ENCODE measurements at places on chromosomes 4 and X. TPM values are rescaled to one million over a fixed set of nuclear protein-coding genes. Genes with fewer than 3 reads are reported as not detected.

DNA sequence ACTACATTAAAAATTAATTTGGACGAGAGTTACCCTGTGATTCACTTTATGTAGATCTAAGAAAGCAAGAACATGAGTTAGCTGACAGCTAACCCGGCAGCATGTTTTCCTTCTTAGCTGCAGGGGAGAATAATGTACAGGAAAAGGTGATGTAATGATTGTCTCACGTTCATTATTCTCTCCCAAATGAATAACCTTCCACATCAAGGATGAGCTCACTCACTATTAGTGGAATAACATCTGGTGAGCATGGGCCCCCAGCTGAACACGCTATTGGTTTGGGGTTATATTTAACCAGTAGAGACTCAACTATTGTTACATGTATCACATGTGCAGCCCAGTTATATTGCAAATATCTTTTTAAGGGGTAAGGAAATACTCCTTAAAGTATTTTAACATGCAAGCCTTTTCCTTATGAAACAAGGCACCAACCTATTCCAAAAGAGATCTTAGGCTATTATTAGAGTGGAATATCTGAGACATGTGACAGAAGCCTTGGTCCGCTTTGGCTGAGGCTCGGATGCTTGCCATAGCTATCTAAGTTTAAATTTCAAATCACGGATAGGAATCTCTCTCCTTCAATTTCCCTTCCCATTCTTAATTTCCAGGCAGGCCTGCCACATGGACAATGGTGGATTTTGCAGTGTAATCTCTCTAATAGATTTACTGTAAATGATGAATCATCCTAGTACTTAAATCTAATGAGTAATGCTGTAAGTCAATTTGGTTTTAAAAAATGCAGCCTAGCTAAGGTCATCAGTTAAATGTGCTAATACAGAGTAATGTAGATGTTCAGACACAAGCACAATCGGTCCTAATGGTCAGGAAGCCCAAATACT lies 99.0 kb upstream of the OTUD4 start:
- no peak for DNase-seq

DNA sequence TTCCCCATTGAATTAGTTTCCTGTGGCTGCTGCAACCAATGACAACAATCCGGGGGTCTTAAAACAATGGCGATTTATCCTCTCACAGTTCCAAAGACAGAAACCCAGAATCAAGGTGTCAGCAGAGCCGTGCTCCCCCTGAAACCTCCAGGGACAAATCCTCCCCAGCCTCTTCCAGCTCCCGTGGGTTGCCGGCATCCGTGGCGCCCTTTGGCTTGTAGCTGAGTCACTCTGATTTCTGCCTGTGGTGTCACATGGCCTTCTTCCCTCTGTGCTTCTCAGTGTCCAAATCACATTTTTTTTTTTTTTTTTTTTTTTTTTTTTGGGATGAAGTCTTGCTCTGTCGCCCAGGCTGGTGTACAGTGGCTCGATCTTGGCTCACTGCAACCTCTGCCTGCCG lies 64.5 kb upstream of the STX18 start:
- no peak for DNase-seq

DNA sequence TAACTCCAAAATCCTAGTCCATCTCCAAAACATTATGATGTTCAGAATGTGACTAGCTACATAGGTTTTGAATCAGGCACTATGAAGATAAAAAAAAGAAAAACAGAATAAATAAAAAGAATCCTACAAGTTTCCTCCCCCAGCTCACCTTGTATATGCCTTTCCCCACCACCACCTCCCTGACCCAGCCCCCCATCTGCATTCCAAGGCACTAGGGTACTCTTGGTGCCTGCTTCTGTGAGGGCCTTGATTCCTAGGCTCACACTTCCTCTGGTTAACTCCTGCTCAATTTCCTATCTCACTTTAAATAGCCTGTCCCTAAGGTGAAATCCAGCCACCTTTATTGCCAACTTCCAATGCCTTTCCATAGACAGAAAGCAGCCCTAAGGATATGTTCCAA lies 178.7 kb upstream of the ATOH1 start:
- DNase-seq: no peak

DNA sequence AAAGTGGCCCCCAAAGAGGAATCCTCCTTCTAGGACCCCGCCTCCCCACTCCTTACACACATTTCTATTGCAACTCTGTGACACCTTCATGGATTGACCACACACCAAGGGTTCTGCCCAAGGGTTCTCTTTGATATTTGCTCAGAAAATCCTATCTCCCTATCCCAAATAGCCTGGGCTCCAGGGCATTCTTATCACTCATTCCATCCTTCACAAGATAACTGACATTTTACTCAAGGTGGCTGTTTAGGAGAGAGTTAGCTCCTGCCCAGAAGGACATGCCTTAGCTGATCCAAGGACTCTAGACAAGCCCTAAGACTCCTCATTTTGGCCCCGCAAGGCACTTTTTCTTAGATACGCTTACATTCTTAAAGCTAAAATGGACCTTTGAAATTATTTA lies 47.4 kb downstream of the ATXN3L start:
- no peak for DNase-seq

GRCh38 chr4:109072595-109072994 lies 229.9 kb downstream of the COL25A1 start:
- DNase-seq: no peak

DNA sequence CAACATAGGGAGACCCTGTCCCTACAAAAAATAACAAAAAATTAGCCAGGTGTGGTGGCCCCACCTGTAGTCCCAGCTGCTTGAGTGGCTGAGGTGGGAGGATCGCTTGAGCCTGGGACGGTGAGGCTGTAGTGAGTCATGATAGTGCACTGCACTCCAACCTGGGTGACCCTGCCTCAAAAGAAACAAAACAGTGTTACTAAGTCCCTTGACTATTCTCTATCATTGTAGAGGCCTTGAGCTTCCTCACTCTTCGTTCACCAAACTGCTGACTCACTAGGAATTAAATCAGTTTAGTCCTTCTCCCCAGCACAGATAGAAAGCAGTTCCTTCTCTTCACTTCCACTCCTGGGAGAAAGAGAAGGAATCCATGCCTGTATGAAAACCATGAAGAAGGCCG lies 14.5 kb downstream of the CDS1 start:
- DNase-seq: no peak

DNA sequence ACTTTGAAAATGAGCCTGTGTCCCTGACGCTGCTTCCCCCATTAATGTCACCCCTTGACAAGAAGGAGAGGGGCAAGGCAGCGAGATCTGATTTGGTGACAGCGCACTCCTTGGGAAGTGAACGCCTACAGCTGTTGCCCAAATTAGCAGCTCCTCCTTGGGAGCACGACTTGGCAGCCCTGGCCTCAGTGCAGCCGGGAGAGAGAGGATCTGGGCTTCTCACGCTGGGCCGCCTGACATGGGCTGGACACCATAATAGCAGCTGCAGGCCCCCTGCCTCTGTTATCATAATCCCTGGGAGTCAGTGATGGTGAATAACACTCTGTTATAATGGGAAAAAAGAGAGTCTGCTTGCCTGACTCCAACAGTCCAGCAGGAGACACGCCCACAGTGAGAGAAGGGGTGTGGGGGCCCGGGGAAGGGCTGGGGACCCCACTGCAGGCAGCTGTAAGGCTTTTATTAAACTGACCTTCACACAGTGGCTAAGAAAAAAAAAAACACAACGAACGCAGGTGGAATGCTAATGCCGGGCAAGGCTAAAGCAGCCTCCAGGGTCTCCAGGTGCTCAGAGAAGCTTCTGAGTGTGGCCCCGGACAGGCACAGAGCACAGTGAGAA lies 73.3 kb downstream of the PSAPL1 start:
- no peak for DNase-seq

DNA sequence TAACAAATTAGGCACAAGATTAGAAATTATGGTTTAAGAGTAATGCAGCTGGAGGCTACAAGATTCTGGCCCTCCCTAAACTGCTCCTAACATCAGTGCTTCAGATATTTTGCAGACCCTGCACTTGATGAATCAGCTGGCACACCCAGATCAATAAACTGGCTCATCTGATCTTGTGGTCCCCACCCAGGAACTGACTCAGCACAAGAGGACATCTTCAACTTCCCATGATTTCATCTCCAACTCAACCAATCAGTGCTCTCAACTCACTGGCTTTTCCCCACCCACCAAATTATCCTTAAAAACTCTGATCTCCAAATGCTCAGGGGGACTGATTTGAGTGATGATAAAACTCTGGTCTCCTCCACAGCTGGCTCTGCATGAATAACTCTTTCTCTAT lies 21.7 kb upstream of the TMEM33 start:
- no peak for DNase-seq

- DNase-seq: no peak
Measured at GRCh38 chrX:48001260-48001659, 2.5 kb downstream of the ZNF182 start.

- DNase-seq: no peak
Measured at GRCh38 chrX:47206316-47206715, 12.2 kb upstream of the CDK16 start.

SPANXN4 gene
- not detected for total RNA-seq

DNA sequence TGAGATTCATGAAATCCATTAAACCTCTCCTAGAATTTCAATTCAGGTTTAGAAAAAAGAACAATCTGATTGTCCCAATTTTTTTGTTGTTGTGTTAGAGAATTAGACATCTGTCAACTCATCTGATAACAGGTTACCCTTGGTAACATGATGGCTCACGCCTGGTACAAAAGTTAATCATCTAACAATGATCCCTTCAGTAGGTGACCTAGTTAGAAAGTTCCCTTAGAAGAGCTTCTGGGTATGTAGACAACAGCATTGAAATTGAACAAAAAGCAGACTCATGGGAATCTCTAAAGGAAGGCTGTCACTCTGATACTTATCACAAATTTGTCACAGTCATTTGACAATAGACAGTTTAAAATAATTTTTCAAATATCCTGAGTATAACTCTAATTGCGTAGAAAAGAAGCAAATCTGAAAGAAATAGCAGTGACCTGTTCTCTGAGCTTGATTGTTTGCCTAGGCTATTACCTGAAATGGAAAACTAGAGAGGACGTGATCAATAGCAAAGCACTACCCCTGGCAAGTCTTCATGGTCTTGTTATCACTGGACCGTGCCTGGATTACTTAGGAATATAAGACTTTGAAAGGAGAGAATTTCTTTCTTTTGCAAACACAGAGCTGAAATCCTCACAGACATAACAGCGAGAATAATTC lies 880.4 kb upstream of the AGA start:
- DNase-seq: no peak

DNA sequence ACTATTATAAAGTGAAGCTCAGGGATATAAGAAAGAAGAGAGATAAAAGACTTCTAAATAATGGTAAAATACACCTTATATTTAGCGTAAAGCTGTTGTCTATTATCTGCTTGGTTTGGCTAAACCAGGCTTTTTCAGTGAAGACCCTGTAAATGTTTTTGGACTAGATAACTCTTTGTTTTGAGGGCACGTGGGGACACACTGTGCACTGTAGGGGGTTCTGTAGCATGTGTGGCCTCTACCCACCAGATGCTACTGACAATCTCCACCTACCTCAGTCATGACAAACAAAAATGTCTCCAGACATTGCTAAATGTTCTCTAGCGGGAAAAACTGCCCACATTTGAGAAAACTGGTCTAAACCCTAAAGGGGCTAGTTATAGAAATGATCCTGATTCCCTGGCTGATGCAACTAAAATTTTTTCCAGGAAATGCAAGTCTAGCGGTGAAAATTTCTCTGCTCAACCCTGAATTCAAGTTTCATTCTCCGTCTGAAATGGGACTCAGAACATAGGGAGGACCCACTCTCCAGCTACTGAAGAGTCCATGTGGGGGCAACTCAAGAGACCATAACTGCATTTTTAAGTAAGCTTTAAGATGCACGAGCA lies 355.2 kb upstream of the RASGEF1B start:
- DNase-seq: no peak

FRMPD3 gene
- 1.8 TPM for total RNA-seq

- DNase-seq: no peak
Measured at GRCh38 chr4:10123227-10124101, 6.9 kb upstream of the WDR1 start.

NXF3 gene
- 1.2 TPM for total RNA-seq

VSIG4 gene
- 72.8 TPM for total RNA-seq

GRCh38 chrX:49059201-49059600 lies 402 bp downstream of the CCDC120 start:
- DNase-seq: no peak

BST1 gene
- 19.3 TPM for total RNA-seq

DNA sequence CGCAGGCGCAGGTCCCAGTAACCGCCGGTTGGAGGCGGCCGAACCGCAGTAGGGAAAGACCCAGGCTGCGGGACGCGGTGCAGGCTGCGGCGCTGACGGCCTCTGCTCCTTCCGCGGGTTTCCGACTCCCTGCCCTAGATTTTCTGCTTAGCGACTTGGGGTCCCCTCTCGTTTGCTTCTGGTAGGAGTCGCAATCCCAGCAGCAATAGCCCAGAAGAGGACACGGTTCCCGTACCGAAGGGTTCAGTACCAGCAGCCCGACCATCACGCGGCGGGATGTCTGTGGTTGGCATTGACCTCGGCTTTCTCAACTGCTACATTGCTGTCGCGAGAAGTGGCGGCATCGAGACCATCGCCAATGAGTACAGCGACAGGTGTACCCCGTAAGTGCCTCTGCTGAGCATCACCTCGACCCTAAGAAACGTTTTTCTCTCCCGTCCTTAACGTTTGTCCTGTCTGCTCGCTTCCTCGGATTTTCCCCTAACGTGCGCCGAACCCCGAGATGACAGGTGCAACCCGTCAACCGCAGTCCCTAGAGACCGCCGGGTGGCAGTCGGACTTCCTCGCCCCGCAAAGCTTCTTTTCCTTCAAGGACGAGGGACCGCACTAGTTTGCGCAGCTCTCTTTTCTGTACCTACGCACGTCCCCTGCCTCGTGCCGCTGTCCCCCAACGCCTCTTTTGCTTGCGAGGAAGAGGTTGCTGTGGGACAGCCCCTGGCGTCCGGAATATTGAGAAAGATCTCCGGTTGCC lies at the start of gene HSPA4L:
TSS of gene HSPA4L (plus strand) at position 48 of the 751 bp plus-strand sequence. CDS start at position 277, 229 bp downstream.
- peak; percentile 88 for DNase-seq

DNA sequence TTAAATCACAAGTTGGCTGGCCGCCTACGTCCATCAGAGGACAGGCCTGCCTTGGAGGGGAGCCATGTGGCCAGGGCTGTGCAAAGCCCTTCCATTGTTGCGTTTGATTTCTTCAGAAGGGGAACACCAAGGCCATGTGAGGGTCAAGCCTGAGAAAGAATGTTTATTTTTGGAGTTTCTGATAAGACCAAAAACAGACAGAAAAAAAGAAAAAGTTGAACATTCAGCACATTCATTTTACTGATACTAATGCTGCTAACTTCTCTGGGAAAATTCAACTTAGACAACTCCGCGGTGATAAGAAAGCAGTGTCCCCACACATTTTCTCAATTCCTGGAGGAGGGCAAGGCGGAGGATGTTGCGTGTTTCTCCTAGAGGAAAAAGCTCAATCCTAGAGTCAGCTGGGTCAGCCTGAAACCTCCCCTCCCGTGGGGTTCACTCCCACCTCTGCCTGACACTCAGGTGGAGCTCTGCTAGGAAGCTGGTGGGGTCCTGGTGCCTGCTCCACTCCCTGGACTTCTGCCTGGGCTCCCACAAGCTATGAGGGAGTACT lies 63.5 kb downstream of the ANAPC4 start:
- DNase-seq: no peak

DNA sequence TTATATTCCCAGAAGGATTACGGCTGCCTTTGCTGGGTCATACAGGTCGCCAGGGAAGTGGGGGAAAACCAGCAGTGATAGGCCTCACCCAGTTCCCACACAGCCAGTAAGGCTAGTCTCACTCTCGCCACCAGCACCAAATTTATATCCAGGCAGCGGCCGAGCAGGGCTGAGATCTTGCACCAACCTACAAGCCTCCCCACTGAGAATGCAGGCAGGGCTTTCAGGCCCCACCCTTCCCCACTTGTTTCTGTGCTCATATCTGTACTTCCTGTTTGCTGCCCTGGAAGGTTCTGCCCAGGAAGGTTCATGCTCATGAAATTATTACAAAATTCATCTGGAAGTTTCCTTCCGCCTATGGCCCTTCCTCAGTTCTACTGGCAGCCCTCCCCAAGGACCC lies 179.7 kb downstream of the STIM2 start:
- no peak for DNase-seq
